ELR (cell line): ENCODE measurements at places on chromosomes 13 and 19.

DNA sequence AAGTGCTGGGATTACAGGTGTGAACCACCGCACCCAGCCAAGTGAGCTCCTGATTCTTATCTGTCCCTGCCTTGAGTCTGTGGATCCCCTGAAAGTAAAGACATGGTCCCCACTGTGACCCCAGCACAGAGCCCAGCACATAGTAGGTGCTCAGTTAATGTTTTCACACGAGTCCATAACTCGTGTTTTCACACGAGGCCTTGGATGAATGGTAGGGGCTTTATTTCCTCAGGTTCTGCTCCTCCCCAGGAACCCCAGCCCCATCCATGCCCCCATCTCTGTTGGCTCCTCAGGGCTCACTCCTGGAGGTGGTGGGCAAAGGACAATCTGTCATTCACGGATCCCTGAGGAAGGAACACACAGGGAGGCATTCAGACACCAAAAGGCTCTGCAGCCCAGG, 23.6 kb upstream of the PDE4C start:
- no peak for DNase-seq

- peak; percentile 74 for DNase-seq
These were observed 1.4 kb downstream of the ECH1 start for GRCh38 chr19:38830039-38830733.

GRCh38 chr13:106104281-106104901, 431.1 kb downstream of the EFNB2 start:
- DNase-seq: peak; percentile 93

DNA sequence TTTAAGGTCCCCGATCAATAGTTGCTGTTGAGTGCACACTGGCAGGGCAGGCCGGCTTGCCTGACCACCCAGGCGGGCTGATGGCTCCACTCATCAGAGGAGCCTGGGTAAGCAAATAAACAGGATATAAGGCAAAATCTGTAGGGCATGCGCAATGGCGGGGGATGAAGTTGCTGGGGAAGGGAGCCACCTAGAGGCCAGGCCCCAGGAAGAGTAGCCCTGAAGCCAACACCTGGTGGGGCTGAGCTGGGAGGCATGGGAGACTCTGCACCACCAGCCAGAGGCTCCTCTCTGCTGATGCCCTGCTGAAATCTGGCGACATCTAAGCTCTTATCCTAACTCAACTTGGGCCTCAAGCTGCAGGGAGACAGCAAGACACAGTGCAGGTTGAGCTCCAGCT, 324.3 kb downstream of the ZNF536 start:
- no peak for DNase-seq

- DNase-seq: peak; percentile 33
These were observed 9.8 kb downstream of the CLEC4M start for GRCh38 chr19:7772752-7773291.

GRCh38 chr19:46079576-46079975, 38.8 kb upstream of the IGFL4 start:
- no peak for DNase-seq

GRCh38 chr19:15897026-15897737, 692 bp downstream of the CYP4F2 start:
- no peak for DNase-seq

DNA sequence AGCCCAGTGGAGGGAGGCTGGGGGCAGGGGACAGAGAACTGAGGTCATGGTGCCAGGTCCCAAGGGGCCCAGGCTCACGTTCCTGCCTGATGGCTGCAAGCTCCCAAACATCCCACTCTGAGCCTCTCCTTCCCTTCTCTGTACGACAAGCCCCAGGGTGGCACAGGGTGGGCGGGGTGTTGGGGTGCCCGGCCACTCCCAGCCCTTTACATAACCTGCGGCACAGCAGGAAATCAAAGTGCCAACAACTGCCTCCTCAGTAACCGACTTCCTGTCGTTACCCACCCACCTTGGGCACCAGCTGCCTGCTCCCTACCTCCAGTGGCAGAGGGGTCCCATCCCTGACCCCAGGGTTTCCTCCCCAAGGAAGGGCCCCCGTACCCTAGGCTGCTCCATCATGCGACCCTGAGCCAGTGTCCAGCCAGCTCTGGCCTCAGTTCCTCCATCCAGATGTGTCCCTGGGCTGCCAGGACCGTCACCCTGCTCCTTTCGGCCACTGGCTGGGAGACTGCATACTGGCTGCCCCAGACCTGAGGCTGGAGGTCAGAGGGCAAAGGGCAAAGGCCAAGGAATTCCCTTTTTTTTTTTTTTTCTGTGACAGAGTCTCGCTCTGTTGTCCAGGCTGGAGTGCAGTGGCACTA, 27.7 kb upstream of the NFIC start:
- no peak for DNase-seq

DNA sequence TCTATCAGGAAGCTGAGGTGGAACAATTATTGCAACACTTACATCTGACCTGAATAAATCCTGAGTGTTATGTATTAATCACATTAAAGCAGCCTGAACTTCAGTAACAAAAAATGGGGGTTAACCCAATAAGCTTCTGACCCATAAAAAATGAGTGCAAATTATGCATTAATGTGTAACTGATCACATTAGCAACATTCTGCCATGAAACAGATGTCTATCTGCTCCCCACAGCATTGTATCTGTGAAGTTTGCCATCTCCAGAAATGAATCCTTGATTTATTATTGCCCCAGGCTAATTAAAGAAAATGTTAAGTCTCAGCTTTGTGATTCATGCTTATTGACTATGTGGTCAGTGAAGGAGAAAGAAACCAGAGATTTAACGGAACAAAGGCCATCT, 304.9 kb downstream of the PCDH20 start:
- no peak for DNase-seq

DNA sequence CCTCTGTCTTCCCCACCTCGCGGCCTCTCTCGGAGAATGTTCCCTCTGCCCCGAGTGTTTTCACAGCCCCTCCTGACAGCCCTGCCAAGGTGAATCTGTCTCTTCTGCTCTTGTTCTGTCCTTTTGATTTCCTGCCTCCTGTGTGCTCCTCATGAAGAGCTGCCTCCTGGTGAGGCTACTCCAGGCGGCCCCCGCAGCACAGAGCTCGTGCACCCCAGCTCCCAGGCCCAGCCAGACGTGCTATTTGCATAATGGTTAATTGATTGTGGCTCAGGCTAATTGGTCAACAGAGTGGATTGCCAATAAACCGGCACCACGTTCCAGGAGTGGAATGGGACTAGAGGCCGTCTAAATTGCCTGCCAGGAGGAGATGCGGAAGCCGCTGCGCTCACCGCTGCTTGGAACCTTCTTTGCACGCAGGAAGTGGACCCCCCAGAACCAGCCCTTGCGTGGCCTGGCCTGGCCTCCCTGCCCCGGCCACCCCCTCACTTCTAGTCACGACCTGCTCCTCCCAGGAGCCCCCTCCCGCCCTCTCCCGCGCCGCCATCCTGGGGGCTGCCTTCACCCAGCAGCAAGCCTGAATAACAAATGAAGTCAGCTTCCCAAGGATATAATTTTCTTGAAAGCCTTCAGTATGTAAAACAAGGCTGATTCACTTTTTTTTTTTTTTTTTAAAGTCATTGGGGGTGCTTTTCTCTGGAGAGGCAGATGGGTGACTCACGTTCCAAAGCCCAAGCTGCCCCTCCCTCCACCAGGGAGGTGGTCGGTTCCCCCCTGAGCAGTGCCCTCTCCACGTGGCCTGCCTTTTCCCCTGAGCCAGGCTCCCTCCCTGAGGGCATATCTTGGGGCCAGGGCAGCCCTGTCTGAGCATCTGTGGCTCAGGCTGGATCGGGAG, 144.0 kb downstream of the KDM4B start:
- peak; percentile 65 for DNase-seq

GRCh38 chr13:95181586-95181985, 119.7 kb downstream of the ABCC4 start:
- no peak for DNase-seq

GRCh38 chr19:45400192-45400591, 4.7 kb downstream of the PPP1R13L start:
- no peak for DNase-seq

- no peak for DNase-seq
These were observed 494.8 kb upstream of the SLITRK1 start for GRCh38 chr13:84377106-84377505.

DNA sequence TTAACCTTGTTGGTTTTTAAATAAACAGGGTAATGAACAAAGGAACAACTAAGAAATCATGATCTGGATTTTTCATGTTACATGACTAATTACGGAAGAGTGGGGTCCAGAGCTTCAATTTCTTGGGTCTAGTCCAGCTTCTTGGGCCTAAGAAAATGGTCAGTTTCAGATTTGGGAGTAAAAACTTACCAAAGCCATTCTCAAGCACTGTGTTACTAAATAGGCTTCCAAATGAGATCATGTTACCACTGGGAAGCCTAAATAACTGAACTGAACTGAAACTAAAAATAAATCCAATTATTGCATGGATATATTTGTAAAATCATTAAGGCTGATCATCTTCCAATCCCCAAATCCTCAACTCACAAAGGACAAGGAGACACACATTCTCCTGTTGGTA, 13.9 kb downstream of the TBC1D4 start:
- no peak for DNase-seq
